ENCODE measurements at places on chromosomes 3 and 15. TPM values are rescaled to one million over a fixed set of nuclear protein-coding genes. Genes with fewer than 3 reads are reported as not detected.

PDZRN3 gene
- total RNA-seq = 46.0 TPM

DPPA2 gene
- total RNA-seq = not detected

TGM5 gene
- total RNA-seq = not detected

UBE2E2 gene
- total RNA-seq = 108 TPM

AMOTL2 gene
- 69.4 TPM for total RNA-seq

GPR156 gene
- 0.39 TPM for total RNA-seq

GOLGA8S gene
- total RNA-seq = 0.39 TPM

RAP2B gene
- total RNA-seq = 21.2 TPM

ACSBG1 gene
- not detected for total RNA-seq

FES gene
- 21.8 TPM for total RNA-seq

TGM4 gene
- total RNA-seq = not detected

IL17RC gene
- 64.5 TPM for total RNA-seq

MORC1 gene
- total RNA-seq = not detected

SLC2A2 gene
- total RNA-seq = not detected

NRROS gene
- 1.5 TPM for total RNA-seq

LARP6 gene
- total RNA-seq = 65.8 TPM

EXD1 gene
- not detected for total RNA-seq

DLL4 gene
- 3.3 TPM for total RNA-seq

GRAMD2A gene
- 0.05 TPM for total RNA-seq

PDIA3 gene
- total RNA-seq = 311 TPM

SCN11A gene
- 0.15 TPM for total RNA-seq

GCSAM gene
- total RNA-seq = not detected

FAM81A gene
- total RNA-seq = 0.12 TPM

KY gene
- 0.25 TPM for total RNA-seq

SSUH2 gene
- not detected for total RNA-seq

HMG20A gene
- 19.3 TPM for total RNA-seq

PLCH1 gene
- total RNA-seq = not detected

MINDY4B gene
- not detected for total RNA-seq

CPNE9 gene
- total RNA-seq = not detected

SMAD6 gene
- 43.7 TPM for total RNA-seq

NR1I2 gene
- not detected for total RNA-seq

CD200R1 gene
- total RNA-seq = not detected

FANCD2 gene
- total RNA-seq = 1.4 TPM

ARIH2 gene
- total RNA-seq = 41.9 TPM

ESYT3 gene
- total RNA-seq = not detected

Data from cardiac ventricle fibroblast (primary cell).